Activated T-helper 1 cell treated with anti-CD3 and anti-CD28 coated beads, Interleukin-12 subunit alpha, Interleukin-12 subunit beta, Interleukin-2, Interleukin-4 antibody, amounts not matched to agents 30 ng/mL and 10 ng/mL and 1 ng/mL, durations not matched to agents 14 hours and 24 hours and 36 hours (primary cell): ENCODE measurements at places on chromosomes 5 and 9. TPM values are rescaled to one million over a fixed set of nuclear protein-coding genes. Genes with fewer than 3 reads are reported as not detected.

DNA sequence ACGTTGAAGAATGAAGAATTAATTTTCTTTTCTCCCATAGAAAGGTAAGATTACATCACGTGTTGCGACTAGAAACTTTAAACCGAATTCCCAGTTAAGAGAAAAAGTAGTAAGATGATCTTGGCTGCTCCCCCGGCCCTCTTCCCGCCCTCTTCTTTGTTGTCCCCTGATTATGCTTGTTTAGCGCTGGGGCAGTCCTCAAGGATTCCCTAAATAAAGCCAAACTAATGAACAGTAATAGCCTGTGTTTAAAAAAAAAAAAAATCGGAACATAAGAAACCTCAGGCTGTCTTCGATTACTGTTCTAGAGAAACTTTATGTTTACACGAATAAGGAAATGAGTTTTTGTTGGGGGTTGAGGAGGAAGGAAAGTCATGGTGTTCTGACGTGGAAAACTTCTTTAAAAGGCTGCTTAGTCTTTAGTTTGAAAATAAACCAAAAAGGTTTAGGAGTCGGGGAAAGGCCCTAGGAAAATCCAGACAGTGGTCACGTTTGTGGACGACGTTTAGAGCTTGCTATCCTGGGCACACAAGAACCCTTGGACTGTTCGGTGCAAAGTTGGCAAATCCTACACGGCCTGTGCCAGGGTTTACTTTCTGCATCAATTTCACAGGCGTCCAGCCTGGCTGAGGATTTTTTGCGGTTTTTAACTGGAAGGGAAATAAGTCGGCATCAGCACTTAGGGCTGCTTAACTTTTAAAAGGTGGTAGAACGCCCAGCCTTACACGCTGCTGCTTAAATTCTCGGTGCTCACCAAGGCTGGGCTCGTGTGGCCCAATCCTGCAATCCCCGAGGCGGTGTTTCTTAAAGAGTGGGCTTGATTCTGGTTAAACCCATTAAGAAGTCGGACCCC is 1.1 kb upstream of the MAT2B start:
- DNase-seq: no peak

GRCh38 chr9:86668488-86668887 is 278.8 kb downstream of the GAS1 start:
- no peak for DNase-seq

ANXA2R gene
- 0.88 and 0.93 TPM in 2 replicates for total RNA-seq

F2RL2 gene
- not detected in 2 replicates for total RNA-seq

PPIC gene
- total RNA-seq: not detected in 2 replicates
